Thyroid gland (tissue), 4 donors: ENCODE measurements at places on chromosomes 2 and 18. TPM values are rescaled to one million over a fixed set of nuclear protein-coding genes. Genes with fewer than 3 reads are reported as not detected.

DNA sequence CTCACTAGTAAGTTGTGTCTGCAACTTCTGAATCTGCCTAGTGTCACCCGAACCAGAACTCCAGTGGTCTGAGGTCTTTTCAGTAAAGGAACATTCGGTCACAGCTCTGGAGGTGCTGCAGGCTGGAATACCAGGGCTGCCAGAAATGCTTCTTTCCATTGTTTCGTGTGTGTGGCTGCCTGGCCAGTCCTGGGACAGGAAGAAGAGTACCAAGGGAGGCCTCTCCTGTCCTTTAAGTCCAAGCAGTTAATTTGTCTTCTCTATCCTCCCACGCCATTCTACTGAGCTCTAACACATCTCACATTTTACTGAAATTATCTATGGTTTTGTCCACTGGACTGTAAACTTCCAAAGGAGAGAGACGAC is 196.0 kb downstream of the LNPK start:
- DNase-seq, result no peak

DNA sequence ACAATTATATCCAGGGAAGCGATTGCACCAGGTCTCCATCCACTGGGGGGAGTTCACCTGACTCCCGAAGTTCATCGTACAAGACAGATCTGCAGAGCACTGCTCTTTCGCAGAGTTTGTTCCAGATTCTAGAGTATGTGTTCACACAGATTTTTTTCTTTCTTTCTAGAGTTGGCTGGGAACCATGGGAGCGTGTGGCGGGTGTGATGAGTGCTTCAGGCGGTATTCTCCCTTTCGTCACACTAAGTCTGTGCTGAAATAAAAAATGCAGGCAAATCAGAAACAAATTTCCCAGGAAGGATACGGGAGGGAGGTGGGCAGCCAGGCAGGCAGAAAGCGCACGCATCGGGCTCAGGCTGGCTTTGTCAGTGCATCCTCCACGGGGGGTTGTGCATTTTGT is 129.8 kb upstream of the SOX11 start:
- no peak for DNase-seq

- no peak for DNase-seq
Measured at GRCh38 chr18:4369705-4370104, 85.4 kb downstream of the DLGAP1 start.

DNA sequence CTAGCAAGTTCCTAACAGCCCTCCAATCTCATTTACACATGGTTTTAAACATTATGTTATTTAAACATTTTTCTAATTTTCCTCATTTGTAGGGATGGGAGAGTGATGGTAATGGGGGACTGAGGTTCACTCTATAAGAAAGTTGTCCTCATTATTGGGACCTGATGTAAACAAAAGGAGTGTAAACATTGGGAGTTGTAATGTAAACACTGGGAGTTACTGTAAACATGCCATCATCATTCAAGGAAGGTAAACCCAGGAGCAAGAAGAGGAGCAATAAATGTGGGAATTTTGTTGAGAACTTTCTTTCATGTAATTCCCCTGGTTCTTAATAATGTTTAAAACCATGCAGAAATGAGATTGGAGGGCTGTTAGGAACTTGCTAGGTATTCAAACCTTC is 17.8 kb downstream of the RFTN2 start:
- DNase-seq, result no peak

The RGPD3 gene
- 0.67 TPM for total RNA-seq

GRCh38 chr2:171652416-171652785 is 34.9 kb upstream of the DYNC1I2 start:
- DNase-seq, result no peak

DNA sequence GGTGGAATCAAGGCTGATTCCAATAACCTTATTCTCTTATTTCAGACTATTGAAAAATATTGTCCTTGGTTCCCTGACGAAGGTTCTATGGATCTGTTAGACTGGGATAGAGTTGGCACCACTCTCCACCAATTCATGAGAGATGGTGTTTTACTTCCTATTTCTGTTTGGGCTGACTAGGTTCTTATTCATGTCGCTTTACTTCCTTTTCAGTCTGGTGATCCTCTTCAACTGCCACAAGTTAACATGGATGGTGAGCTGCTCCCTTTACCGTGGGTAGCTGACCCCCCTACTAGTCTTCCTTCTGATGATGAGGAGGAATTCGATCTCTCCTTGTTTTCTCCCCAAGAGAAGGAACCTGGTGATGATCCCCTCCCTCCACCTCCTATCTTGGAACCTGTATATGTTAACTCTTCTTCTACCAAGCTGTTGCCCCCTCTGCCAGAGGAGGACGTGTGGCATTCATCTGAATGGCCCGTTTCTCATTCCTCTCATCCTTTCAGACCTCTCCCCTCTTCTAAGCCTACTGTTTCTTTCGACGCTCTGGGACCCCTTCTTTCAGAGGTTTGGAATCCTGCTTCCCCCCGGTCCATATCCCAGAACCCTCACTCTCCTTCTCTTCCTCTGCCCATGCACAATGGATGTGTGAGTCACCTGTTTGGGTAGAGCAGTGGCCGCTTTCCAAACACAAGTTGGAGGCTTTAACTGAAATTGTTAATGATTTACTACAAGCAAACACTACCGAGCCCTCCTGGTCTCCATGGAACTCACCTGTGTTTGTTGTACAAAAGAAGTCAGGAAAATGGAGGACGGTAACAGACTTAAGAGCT is 13.5 kb upstream of the CNOT11 start:
- no peak for DNase-seq

The EML6 gene
- 5.6 TPM for total RNA-seq

The ALLC gene
- total RNA-seq, result not detected

The QPCT gene
- 6.0 TPM for total RNA-seq

DNA sequence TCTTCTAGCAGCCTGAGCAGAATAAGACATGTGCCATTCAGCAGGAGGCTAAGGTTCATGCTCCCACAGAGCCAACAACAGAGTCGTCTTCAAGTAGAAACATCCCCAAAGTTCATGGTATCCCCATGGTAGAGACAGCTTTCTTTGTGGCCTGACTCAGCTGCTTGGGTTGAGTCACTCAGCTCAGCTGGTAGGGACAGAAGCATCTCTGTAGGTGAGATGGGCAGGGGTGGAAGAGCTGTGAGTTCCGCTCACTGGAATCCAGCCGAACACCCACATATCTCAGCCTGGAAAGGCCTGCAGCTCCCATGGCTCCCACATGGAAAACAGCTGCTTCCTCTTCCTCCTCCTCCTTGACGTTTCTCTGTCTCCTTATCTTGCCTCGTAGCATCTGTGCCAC is 792.7 kb downstream of the RNF144A start:
- no peak for DNase-seq

The MAP2 gene
- total RNA-seq, result 153 TPM

- no peak for DNase-seq
Measured at GRCh38 chr2:218999021-218999880, 6.0 kb upstream of the CRYBA2 start.

DNA sequence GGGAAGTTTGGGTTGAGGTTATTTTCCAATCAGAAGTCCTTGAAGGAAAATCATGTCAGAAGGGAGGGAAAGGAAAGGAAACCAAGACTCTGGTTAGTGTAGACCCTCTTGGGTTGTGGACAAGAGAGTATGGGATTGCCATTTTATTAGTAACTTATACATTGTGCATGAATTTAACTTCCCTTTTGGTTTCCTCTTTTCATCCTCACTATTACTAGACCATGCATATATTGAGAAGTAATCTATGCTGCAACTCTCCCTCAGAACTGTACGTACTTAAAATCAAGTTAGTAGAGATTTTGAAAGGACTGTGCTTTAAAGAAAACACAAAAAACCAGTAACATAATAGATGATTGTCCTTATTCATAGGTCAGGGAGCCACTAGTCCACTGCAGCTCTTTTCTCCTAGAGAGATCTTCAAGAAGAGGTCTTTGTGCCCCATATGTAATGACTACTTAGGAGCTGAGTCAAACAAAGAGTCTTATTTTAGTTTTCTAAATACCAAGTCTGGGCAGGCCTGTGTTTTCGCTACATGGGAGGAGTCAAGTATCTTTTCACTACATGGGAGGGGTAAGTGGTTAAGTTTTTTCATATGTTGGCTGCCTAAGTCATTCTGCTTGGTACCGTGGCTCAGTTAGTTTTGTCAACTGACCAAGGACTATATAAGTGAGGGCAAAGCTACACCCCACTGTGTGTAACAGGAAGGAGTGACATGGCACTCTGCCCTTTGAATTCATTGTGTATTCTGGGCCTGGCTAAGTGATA is 25.2 kb upstream of the FAM117B start:
- no peak for DNase-seq

DNA sequence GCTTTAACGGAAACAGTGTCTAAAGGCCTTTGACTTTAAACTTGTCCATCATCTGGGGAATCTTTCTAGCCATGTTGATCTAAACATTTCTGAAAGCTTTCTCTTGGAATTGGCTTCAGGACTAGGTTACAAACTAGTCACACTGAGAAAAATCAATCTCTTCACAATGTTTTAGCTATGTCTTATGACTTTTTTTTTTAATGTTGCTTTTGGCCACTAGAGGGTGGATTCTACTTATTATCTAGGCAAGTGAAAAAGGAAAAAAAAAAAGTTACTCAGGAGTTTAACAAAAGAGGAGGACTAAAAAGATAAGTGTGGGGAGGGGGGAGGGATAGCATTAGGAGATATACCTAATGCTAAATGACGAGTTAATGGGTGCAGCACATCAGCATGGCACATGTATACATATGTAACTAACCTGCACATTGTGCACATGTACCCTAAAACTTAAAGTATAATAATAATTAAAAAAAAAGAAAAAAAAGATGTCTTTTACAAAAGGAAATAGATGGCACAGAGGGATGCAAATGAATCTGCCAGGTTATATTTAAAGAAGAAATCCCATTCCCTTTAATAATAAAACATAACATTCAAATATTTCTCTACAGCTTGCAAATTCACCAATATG is 160.4 kb upstream of the PID1 start:
- DNase-seq, result no peak

GRCh38 chr2:95061119-95061512 is 35.6 kb downstream of the MAL start:
- no peak for DNase-seq

The C1QL2 gene
- total RNA-seq, result not detected

- peak; percentile 10 for DNase-seq
Measured at GRCh38 chr2:174492963-174493431, 6.2 kb upstream of the GPR155 start.

The IL1A gene
- total RNA-seq, result not detected

The RAMP1 gene
- 3.4 TPM for total RNA-seq

GRCh38 chr18:62500174-62500573 is 22.7 kb upstream of the ZCCHC2 start:
- DNase-seq, result no peak

The MARCHF7 gene
- 203 TPM for total RNA-seq

GRCh38 chr2:17164550-17164949 is 353.7 kb downstream of the RAD51AP2 start:
- no peak for DNase-seq

- no peak for DNase-seq
Measured at GRCh38 chr18:60021556-60021955, 121.8 kb downstream of the PMAIP1 start.

GRCh38 chr2:221314786-221315185 is 257.3 kb downstream of the EPHA4 start:
- no peak for DNase-seq

DNA sequence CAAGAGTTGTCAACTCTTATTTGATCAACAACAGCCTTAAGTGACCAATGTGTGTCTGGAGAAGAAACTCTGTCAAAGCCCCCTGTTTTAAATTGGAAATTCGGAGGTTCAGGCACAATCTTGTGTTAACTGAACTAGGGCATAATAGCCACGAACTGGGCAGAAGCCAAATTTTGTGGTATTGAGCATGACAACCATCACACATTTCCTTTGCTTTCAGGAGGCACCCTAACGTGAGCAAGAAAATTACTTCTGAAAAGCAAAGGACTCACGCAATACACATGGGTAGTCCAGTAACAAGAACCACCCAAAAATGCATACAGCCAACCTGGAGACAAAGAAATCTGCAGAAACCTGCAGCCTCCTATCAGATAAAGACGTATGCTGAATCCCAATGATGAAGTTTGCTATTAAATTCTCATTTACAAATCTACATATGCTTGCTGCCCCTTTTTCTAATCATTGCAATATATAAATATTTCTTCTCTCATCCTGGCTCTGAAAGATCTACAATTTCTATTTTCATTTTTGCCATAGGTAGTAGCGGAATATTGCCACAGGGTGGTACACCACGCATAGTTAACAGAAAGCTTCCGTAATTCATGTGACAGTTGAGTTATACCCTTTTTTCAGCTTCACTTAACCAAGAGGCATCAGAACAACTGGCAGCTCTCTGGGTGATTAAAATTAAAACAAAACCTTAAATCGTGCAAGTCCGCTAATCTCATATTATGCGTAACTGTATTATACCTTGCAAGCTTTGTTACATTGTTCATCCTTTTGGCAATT is 495.8 kb downstream of the NRXN1 start:
- DNase-seq, result no peak

The FAM124B gene
- total RNA-seq, result 2.7 TPM

GRCh38 chr2:112795774-112796173 is 11.5 kb upstream of the IL1A start:
- DNase-seq, result peak; percentile 62

- DNase-seq, result no peak
Measured at GRCh38 chr2:239407112-239407511, 6.3 kb upstream of the HDAC4 start.

DNA sequence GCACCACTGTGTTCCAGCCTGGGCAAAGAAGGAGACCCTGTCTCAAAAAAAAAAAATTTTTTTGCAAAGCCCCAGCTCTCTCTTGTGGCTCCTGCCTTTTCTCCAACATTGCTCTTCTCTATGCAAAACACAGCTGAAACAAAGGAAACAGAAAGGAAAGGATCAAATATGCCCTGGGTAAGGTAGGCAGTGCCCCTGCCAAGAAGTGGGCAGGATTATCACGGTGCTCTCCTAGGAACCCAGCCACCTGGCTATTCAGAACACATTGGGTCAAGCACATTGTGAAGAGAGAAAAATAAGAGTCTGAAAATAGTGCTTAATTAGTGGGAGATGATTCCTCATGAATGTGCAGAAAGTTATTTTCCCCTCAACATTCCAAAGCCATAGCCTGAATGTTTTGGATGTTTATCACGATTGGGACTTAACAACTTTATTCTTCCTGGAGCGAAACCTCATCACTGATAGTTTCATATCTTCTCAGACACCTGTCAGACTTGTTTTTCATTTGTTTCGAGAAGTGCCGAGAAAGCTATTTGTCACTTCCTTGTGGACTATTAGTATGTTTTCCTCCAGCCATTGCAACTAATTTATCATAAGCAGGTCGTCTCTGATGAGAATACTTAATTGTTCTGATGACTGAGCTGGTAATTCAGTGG is 42.7 kb upstream of the RPL31 start:
- no peak for DNase-seq

DNA sequence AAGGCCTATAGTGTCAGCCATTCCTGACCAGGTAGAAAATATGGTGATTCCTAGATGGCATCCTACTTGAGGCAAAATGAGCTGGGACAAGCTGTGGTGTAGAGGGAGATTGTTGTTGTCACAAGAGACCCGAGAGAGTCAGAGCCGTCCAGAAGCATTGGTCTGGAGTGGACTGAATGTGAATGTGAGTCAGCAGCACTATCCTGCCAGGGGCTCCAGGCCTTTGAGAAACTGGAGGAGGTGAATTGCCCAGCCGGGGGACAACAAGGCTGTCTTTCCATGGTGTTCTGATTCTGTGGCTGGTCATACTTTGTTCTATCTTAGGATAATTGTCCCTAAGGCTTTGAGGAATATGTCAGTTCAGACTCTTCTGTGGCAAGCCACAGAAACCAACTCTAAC is 29.4 kb upstream of the EIF2AK3 start:
- peak; percentile 3 for DNase-seq
